ENCODE measurements at places on chromosomes 5 and 9. TPM values are rescaled to one million over a fixed set of nuclear protein-coding genes. Genes with fewer than 3 reads are reported as not detected.

GRCh38 chr9:4506490-4506889 is 16.2 kb downstream of the SLC1A1 start:
- H3K4me1 ChIP-seq: no peaks in the 10 kb centered on the region
- no peaks in the 10 kb centered on the region for H3K36me3 ChIP-seq
- no peak overlapping the region for H3K27ac ChIP-seq
- H3K27me3 ChIP-seq: no peaks in the 10 kb centered on the region

- no peaks in the 10 kb centered on the region for H3K36me3 ChIP-seq
- no peak overlapping the region for H3K4me3 ChIP-seq
- H3K27ac ChIP-seq: no peak overlapping the region
- no peak for DNase-seq
- H3K27me3 ChIP-seq: 0 out of 2 replicates have a peak, but pooled peaks cover 5% of the 10 kb centered on the region
- H3K4me1 ChIP-seq: no peaks in the 10 kb centered on the region
Measured at GRCh38 chr9:72888067-72888466, 64.8 kb downstream of the ALDH1A1 start.

- DNase-seq: no peak
- H3K27me3 ChIP-seq: no peaks in the 10 kb centered on the region
- no peaks in the 10 kb centered on the region for H3K36me3 ChIP-seq
Measured at GRCh38 chr9:71908825-71909224, 2.2 kb downstream of the ABHD17B start.

- no peak for DNase-seq
- peaks cover 8% of the 10 kb centered on the region for H3K4me1 ChIP-seq
- peaks cover 49% of the 10 kb centered on the region for H3K27me3 ChIP-seq
- no peak overlapping the region for H3K27ac ChIP-seq
- H3K4me3 ChIP-seq: no peak overlapping the region
- no peaks in the 10 kb centered on the region for H3K36me3 ChIP-seq
Measured at GRCh38 chr9:136172412-136173079, 32.4 kb downstream of the LHX3 start.

- H3K27me3 ChIP-seq: no peaks in the 10 kb centered on the region
- no peak overlapping the region for H3K4me3 ChIP-seq
- H3K27ac ChIP-seq: no peak overlapping the region
- peak; percentile 55 for DNase-seq
- peaks cover 88% of the 10 kb centered on the region for H3K36me3 ChIP-seq
- H3K4me1 ChIP-seq: no peaks in the 10 kb centered on the region
Measured at GRCh38 chr9:134839455-134840125, 41.0 kb upstream of the FCN2 start.

DNA sequence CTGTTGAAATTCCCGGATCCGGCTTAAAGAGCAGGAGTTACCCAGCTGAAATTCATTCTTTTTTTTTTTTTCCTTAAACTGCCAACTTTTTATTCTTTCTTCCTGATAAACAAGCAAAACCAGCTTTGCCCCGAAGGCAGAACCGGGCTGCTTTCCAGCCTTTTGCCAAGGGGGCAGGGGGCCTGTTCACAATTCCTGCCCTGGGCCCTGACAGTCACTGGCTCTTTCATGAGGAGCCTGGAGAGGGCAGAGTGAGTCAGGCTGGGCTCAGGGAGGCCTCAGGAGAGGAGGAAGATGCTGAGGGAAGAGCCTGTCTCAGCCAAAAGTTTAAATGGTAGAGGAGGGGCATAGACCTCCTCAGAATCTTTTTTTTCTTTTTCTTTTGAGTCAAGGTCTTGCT is 4.8 kb downstream of the GLIPR2 start:
- H3K27ac ChIP-seq: no peak overlapping the region
- DNase-seq: peak; percentile 54
- no peak overlapping the region for H3K4me3 ChIP-seq
- H3K4me1 ChIP-seq: peaks cover 21% of the 10 kb centered on the region
- no peaks in the 10 kb centered on the region for H3K27me3 ChIP-seq

GRCh38 chr9:129206401-129206800 is 28.3 kb upstream of the IER5L start:
- peaks cover 11% of the 10 kb centered on the region for H3K4me1 ChIP-seq
- H3K36me3 ChIP-seq: no peaks in the 10 kb centered on the region
- no peak overlapping the region for H3K4me3 ChIP-seq
- H3K27ac ChIP-seq: no peak overlapping the region
- no peak for DNase-seq

DNA sequence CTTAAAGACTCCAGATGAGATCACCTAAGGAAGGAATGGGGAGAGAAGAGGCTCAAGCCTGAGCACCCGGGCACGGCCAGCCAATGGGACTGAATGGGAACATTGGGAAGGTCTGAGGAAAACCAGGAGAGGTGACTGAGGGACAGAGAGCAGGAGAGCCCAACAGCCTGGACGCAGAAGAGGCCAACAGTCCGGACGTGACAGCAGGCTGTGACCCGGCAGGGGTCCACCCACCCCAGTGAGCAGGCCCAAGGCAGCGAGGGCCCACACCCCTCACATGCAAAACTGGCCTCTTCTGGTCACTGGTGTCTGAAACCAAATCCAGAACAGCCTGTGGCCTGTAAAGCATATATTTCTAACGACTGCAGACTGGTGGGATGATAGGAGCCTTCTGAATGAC is 7.6 kb upstream of the SPTLC1 start:
- no peak for DNase-seq
- no peaks in the 10 kb centered on the region for H3K27me3 ChIP-seq
- H3K36me3 ChIP-seq: no peaks in the 10 kb centered on the region
- H3K27ac ChIP-seq: no peak overlapping the region
- H3K4me3 ChIP-seq: no peak overlapping the region
- H3K4me1 ChIP-seq: no peaks in the 10 kb centered on the region

GRCh38 chr9:100213730-100214477 is 114.9 kb downstream of the INVS start:
- no peak for DNase-seq
- no peak overlapping the region for H3K4me3 ChIP-seq
- 0 out of 2 replicates have a peak, but pooled peaks cover 4% of the 10 kb centered on the region for H3K4me1 ChIP-seq
- no peak overlapping the region for H3K27ac ChIP-seq

GRCh38 chr9:16901590-16901989 is 31.1 kb upstream of the BNC2 start:
- H3K4me3 ChIP-seq: no peak overlapping the region
- no peaks in the 10 kb centered on the region for H3K27me3 ChIP-seq
- H3K27ac ChIP-seq: no peak overlapping the region
- no peaks in the 10 kb centered on the region for H3K36me3 ChIP-seq
- no peaks in the 10 kb centered on the region for H3K4me1 ChIP-seq

DNA sequence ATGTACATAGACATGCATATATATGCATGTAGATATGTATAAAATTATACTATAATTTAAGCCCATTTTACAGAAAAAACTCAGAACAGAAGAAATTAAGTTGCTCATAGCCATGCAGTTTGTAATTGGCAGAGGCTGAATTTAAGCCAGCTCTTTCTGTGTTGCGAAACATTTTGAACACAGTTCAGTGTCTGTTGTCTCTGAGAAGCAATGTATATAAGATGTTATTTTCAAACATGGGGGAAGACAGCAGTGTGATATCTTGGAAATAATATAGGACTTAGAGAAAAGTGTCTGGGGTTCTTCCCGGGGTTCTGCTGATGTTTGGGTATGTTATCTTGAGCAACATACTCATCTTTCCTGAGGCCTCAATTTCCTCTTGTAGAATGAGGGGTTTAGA is 37.6 kb downstream of the SVEP1 start:
- H3K27ac ChIP-seq: no peak overlapping the region
- H3K27me3 ChIP-seq: no peaks in the 10 kb centered on the region
- peaks cover 7% of the 10 kb centered on the region for H3K4me1 ChIP-seq
- no peak for DNase-seq
- no peaks in the 10 kb centered on the region for H3K36me3 ChIP-seq

DNA sequence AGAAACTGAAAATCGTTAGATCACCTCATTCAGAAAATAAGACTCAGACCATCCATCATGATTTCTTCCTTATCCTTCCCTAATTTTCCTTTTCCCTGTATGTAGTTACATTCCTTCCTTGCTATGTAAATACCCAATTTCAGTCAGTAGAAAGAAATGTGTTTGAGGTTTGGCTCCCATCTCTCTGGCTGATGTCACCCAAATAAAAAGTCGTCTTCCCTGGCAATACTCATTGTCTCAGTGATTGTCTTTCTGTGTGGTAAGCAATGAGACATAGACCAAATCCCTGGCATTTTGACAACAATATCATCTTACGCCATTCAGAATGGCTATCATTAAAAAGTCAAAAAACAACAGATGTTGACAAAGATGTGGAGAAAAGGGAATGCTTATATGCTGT is 303.9 kb upstream of the EDIL3 start:
- no peaks in the 10 kb centered on the region for H3K27me3 ChIP-seq
- no peaks in the 10 kb centered on the region for H3K4me1 ChIP-seq
- H3K27ac ChIP-seq: no peak overlapping the region
- H3K36me3 ChIP-seq: no peaks in the 10 kb centered on the region

DNA sequence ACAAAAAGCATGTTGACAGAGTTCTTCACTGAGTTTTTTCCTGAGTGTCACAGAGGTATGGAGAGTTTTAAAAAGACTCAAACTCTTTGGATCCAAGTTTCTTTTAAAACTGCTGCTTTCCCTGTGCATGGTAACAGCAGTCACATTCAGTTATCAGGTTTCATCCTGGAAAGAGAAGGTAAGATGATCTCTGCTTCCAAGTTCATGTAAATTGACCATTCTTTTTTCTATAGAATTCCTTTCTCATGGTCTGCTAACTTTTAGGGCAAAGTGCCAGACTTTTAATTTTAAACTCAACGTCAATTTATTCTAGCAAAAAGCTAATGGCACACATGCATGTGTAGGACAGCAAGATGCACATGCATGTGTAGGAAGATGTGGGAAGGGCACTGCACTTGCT is 52.5 kb upstream of the PRLR start:
- no peak overlapping the region for H3K4me3 ChIP-seq
- H3K27ac ChIP-seq: no peak overlapping the region
- H3K4me1 ChIP-seq: no peaks in the 10 kb centered on the region
- H3K27me3 ChIP-seq: no peaks in the 10 kb centered on the region

DNA sequence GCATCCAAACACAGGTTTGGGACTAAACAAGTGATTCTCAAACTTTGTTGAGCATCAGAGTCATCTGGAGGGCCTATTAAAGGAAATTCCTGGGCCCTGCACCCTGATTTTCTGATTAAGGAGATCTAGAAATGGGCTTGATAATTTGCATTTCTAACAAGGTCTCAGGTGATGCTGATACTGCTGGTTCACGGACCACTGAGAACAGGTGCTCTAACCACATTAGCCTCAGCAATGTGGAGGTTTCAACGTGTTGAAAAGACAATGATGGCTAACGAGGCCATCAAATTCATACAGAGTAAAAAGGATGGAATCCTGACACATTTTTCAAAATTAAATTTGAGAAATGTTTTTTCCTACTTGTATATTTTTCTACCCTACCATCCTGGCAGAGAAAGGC is 172.1 kb downstream of the TSSK1B start:
- H3K4me1 ChIP-seq: peaks cover 13% of the 10 kb centered on the region
- no peaks in the 10 kb centered on the region for H3K27me3 ChIP-seq
- no peak overlapping the region for H3K4me3 ChIP-seq
- no peaks in the 10 kb centered on the region for H3K36me3 ChIP-seq

DNA sequence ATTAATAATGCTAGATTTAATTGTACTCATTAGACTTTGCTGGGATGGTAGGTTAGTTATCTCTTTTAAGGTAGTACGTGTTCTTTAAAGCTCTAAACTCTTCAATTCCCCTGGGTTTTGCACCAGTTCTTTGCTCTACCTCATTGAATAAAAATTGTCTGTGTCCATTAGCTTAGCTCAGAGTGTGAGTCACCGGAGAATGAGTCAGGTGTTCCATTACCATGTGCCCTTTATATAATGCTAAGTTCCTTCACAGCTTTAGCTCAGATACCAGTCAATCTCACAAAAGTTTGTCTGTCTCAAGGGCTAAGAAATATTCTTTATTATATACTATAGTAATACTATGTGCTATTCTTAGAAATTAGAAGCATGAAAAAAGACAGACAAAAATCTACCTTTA is 339.4 kb downstream of the PRELID2 start:
- H3K4me3 ChIP-seq: no peak overlapping the region
- no peak overlapping the region for H3K27ac ChIP-seq

DNA sequence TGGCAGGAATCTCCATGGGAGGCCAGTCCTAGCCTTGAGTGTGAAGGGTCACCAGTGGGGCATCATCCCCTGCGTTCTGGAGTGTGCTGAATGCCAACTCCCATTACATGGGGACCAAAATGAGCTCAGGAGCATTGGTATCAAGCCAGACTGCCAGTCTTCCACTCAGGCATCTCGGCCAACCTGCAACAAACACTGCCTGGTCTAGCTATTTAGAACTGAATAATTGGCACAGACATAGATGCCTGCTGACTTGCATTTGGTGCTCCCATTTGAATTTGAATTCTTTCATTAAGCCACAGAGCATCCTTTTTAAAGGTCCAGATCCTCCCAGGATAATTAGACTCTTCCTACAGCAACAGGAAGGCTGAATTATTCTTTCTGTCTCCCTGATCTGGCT is 116.6 kb upstream of the ABCA1 start:
- no peak for DNase-seq
- no peak overlapping the region for H3K27ac ChIP-seq
- H3K4me1 ChIP-seq: peaks cover 16% of the 10 kb centered on the region
- H3K27me3 ChIP-seq: no peaks in the 10 kb centered on the region

DNA sequence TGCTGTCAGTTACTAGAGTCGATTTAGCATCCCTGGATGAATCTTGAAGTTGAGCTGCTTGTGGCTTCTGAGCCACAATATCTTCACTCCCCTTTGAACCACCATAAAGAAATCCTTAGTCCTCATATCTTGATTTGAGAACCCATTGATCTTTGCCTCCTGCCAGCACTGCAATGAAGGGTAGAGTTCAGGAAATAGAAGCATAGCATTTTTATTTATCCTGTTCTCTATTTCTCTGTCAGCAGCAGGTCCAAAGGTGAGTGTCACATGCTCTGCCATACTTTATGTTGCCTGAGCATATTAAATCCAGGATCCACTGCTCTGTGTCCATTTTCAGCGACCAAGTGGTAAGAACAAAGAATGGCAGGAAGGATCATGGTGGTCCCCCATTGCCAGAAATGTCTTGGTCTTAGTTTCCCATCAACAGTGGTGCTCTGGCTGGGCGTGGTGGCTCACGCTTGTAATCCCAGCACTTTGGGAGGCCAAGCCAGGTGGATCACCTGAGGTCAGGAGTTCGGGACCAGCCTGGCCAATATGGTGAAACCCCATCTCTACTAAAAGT is 80.2 kb upstream of the PANK3 start:
- DNase-seq: no peak
- no peak overlapping the region for H3K4me3 ChIP-seq
- peaks cover 37% of the 10 kb centered on the region for H3K36me3 ChIP-seq
- no peaks in the 10 kb centered on the region for H3K27me3 ChIP-seq
- no peaks in the 10 kb centered on the region for H3K4me1 ChIP-seq

GRCh38 chr9:89470224-89470839 is 27.6 kb downstream of the SEMA4D start:
- DNase-seq: no peak
- H3K27me3 ChIP-seq: no peaks in the 10 kb centered on the region
- no peak overlapping the region for H3K27ac ChIP-seq
- H3K4me3 ChIP-seq: no peak overlapping the region

Gene ISL1
- polyA plus RNA-seq: 15.2 TPM

Gene COL23A1
- 0.03 TPM for polyA plus RNA-seq

Gene NR2F1-AS1
- polyA plus RNA-seq: 7.4 TPM

Gene CCDC192
- polyA plus RNA-seq: not detected

Gene IFNA14
- polyA plus RNA-seq: not detected

Gene PCDHA3
- polyA plus RNA-seq: not detected

Gene CTXN3
- not detected for polyA plus RNA-seq

Gene KCNIP1
- polyA plus RNA-seq: 1.1 TPM

Gene LCN6
- not detected for polyA plus RNA-seq
